DMS 273 treated with DMSO at 0.1 percent for 48 hours (cell line): ENCODE measurements at places on chromosomes 16 and 17.

DNA sequence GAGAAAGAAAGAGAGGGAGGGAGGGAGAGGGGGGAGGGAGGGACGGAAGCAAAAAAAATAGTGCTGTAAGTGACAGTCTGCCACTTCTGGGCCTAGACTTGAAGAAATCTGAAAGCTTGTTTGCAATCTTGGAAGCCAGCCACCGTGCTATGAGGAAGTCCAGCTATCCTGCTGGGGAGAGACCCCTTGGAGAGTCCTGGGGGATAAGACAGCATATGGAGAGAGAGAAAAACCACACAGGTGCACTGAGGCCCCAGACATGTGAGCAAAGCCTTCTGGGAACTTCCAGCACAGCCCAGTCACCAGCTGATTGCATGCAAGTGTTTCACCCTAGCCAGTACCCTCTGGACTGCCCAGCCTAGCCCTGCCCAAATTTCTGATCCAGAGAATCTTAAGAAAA is 12.6 kb upstream of the ALOX12B start:
- no peak for DNase-seq

DNA sequence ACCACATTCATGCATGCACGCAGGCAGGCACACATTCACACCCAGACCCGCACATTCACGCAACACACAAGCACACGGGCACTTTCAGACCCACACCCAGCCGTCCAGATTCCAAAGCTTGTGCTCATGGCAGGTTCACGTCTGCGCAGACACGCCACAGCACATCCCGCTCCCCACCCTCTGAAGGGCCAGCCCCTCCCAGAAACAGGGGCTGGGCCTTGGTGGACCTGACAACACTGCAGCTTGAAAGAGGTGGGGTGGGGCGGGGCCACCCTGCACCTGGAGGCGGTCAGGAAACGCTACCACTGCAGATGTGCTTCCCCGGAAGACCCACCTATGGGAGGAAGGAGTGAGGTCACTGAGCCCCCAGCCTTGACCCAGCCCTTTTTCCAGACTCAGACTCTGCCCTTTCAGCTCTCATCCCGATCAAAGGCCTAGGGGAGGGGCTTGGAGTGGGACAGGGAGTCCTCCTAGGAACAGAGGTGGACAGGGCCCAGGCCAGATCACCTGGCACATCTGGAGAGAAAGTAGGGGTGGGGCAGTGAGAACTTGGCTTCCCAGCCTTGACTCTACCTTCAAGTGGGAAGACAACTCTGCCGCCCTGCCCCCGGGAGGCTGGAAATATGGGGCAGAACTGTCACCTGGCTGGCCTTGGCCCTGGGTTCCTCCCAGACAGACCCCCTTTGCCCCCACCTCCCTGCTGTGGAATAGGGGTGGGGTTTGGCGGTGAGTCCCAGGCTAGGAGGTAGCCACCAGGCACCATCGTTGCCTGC is 11.0 kb downstream of the P3H4 start:
- DNase-seq = no peak

DNA sequence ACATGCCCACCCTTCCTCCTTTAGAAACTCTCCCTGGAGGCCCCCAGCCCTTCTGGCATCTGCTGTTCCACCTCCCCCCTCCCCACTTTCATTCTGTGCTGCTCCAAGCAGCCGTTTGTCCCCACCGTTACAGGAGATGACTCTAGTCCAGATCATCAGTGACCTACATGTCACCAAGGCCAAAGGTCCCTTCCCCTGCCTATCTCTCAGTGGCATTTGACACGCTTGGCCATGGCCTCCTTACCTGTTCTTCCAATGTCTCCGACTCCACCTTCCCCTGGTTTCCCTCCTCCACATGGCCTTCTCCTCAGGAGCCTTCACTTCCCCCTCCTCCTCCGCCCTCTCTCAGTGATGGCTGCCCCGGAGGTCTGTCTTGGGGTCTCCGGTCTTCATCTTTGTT is 9.4 kb downstream of the TMEM92 start:
- DNase-seq = no peak

- DNase-seq = peak; percentile 18
Observed at GRCh38 chr16:54654429-54654828, 276.2 kb upstream of the IRX5 start.

DNA sequence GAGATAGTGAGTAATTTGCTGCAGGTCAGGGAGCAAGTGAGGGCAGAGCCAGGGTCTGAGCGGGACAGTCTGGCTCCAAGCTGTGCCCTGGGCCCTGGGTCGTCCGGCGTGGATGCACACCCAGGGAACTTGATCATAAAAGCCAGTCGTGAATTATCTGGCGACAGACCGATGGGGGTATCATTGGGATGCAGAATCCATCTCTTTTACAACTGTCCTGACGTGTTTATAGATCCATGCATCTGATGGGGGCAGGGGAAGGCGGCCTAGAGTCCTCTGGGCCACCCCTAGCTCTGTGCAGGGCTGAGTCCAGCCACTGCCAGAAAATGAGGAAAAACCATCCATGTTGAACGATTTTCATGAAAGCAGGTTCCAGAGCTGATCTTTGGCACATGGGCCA is 332.8 kb downstream of the C16orf95 start:
- no peak for DNase-seq

DNA sequence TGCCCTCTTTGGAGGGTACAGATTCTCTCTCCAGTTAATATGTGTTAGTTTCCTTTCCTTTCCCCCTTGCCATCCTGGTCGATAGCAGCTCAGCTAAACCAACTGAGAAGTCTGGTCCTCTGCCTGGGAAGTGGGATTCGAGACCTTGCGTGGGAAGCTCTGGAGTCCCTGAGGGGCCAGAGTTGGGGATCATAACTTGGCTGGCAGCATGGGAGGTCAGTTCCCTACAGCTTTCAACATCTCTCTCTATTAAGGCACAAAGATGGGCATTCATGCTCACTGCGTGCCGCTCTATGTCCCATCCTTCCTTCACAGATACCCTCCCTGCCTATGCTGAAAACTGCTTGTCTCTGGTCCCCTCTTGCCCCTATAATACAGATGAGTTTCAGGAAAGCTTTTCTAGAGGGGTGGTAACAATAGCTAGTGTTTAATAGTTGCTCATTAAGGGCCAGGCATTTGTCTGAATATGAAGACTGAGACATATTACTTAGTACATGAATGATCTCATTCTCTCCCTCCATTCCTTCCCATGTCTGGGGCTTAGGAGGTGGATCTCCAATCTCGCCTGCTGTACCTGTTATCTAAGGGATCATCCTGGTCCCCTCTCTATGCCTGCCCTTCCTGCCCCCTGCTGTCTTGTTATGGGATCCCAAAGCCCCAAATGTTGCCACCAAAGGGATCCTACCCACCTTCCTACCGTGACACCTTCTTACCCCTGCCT is 10.8 kb downstream of the THRA start:
- DNase-seq = no peak

DNA sequence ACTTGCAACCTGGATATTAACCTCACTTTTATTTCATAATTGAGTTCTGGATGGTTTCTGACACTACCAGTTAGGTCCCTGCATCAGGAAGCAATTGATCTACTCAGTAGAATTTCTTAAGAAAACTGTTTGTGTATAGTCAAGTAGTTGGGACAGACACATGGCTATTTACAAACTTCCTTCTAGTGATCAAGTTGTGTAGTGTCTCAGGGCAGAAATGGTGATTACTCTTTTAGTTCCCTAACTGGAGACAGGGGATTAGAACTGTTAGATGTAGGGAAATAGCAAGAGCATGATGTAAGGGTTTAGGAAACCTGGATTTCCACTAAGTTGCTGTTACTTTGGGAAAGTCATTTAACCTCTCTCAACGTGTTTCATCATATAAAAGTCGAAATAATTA is 30.4 kb downstream of the TMEM100 start:
- DNase-seq = no peak

- no peak for DNase-seq
Observed at GRCh38 chr16:379961-380761, 1.6 kb downstream of the PGAP6 start.

DNA sequence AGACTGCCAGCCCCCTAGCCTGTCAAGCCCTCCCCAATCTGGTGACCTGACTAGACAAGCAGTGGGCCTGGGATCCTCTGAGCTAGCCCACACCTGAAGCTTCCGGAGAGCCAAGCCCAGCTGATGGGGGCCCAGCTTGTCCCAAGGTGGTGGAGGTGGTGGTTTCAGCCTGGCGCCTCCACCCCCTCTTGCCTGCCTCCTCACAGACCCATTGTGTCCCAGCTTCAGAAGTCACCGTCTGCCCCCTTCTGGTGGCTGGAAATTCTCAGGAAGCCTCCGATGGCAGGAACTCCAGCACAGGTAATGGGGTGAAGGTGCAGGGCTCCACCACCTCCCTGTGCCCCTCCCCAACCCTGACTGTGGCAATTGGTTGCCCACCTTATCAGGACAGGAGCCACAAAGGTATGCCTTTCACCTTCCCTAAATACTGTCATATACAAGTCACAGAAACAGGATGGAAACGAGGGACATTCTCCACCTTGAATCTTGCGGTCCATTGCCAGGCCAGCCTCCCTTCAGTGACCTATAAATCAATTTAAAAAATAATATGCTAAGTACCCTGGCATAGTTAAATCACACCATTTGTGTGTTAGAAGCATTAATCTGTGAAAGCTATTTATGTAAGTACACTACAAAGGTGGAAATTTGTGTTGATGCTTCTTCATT is 66.0 kb upstream of the ZNF423 start:
- DNase-seq = peak; percentile 42

- no peak for DNase-seq
Observed at GRCh38 chr17:17819561-17819995, 17.2 kb downstream of the SREBF1 start.
